ENCODE measurements at places on chromosomes 11 and 22. TPM values are rescaled to one million over a fixed set of nuclear protein-coding genes. Genes with fewer than 3 reads are reported as not detected.

Gene GPR83
- total RNA-seq = not detected

Gene KCNK4
- total RNA-seq = not detected

Gene TSPAN32
- not detected for total RNA-seq

Gene KRTAP5-3
- total RNA-seq = not detected

Gene TESMIN
- 4.7 TPM for total RNA-seq

Gene RAB3IL1
- 0.79 TPM for total RNA-seq

Gene PIH1D2
- total RNA-seq = 1.7 TPM

Gene ESAM
- total RNA-seq = under 0.01 TPM

Gene MARK2
- 37.7 TPM for total RNA-seq

Gene WBP2NL
- total RNA-seq = 1.2 TPM

Gene KCNC1
- total RNA-seq = not detected

Gene OR10G4
- not detected for total RNA-seq

Gene BIRC3
- total RNA-seq = 0.54 TPM

Gene RAG1
- 3.3 TPM for total RNA-seq

Gene CARD18
- total RNA-seq = not detected

Gene NOX4
- 1.6 TPM for total RNA-seq

Gene MACROD1
- 7.2 TPM for total RNA-seq

Gene CCDC87
- 1.2 TPM for total RNA-seq

Gene OR5P2
- total RNA-seq = 0.79 TPM

Gene OR51I1
- total RNA-seq = not detected

Measured in placental epithelial cell (primary cell).